NCI-H2081 treated with DMSO at 0.1 percent for 48 hours (cell line): ENCODE measurements at places on chromosomes 2 and 18.

DNA sequence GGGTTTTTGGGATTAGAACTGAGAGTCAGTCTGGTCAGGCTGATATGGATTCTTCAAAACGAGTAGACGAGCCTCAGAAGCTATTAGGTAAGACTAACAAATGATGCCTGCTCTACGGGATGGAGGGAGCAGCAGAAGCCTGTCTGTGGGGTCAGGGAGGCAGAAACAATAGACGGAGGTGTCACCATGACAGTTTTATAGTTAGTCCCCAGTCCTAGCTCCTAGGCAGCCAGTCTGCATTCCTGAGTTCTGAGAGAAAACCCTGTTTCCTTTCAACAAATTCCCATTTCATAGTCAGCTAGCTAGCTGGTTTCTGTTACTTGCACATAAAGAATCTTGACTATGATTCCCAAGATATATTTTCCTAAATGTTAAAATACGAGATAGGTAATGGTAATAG is 542.1 kb downstream of the PID1 start:
- no peak for DNase-seq

- no peak for DNase-seq
Observed at GRCh38 chr2:46632349-46632748, 153.0 kb downstream of the TMEM247 start.

DNA sequence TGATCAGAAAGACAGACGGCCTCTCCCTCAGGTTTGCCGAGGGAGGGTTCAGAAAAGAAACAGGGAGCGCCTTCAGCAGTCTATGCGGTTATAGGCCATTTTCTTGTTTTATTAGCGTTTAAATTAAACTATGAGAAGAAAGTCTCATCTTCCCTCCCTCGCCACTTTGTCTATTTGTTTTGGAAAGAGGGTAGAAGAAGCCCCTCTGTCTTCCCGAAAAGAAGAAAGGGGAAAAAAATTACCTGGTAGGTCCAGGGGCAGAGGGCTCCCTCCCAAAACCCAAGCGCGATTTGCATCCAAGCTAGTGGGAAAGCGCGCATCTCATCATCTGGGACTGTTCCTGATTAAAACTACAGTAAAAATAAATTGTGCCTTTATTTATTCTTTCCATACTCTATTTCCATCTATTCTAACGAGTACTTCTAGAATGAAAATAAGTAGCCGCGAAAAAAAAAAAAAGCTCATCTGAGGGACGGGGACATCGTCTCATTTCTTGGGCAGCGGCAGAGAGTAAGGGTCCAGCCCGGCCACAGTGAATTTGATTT is 2.4 kb downstream of the PAX8 start:
- no peak for DNase-seq

DNA sequence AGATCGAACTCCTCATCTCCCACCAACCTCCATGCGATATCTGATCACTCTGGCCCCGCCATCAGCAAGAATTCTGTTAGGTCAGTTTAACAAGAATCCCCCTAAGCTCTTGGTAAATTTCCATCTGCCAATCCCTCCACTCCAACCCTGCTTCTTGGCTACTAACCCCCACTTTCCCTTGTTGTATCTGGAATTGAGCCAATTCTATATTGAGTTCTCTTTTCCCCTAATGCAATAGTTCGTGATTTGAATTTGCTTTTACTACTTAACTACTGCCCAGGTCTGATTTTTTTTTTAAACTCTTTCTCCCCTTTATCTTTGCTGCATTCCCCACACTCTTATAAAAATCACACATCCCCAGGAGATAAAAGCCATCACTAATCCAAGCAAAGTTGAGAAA is 159.3 kb upstream of the STK17B start:
- DNase-seq = no peak

DNA sequence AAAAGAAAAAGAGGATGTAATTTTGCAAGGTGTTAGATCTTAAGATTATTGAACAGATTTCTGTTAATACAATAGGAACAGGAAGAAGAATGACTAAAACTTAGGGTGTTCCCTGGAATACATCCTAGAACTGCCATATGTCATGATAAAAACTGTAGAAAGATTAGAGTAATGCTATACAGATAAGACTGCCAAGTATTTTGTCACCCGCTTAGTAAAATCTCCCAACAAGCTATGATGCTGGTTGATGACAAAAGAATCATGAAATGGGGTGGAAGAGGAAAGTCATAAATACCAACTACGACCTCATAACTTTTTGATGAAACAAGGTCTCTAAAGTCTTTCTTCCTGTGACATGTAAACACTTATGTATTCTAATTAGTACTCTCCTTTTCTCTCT is 163.6 kb upstream of the COL3A1 start:
- DNase-seq = no peak

DNA sequence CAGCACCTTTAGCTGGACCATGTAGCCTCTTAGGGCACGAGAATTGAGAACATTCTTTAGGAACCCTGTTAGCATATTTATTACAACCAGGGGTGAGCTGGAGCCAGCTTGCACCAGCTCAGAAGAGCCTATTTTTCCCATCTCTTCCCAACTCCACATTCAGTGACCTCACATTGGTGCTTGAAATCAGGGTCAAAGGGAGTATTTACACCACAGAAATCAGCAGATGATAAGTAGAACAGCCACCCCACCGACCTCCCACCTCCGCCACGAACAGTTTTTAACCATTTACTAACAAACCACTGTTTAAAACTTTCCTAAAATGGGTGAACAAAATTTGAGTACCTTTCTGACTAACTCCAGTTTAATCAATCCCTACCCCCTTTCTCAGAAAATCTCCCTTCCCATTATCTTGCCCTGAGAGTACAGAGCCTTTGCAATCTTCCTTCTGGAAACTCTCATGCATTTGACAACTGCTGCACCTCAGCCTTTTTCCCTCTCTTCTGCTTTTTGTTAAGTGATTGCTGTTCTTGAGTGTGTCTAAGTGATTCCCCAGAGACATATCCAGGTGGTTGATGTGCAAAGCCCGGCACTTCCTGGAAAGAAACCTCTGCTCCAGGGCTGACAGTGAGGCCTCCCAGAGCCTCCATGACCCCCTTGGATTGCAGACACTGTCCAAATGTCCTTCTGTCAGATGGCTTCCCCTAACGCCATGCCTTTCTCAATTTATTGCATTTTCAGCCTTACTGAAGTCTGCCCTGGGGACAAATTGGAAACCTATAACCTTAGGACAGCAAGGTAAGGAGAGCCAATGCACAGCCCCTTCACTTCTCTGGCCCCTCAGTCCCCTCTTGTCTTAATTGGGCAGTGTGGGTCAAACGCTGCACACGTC is 389.5 kb upstream of the TNP1 start:
- no peak for DNase-seq

- DNase-seq = no peak
Observed at GRCh38 chr2:180314086-180314485, 307.0 kb upstream of the CWC22 start.

- DNase-seq = no peak
Observed at GRCh38 chr18:55124078-55124763, 165.0 kb upstream of the CCDC68 start.

- no peak for DNase-seq
Observed at GRCh38 chr2:67215214-67216055, 181.7 kb upstream of the ETAA1 start.

DNA sequence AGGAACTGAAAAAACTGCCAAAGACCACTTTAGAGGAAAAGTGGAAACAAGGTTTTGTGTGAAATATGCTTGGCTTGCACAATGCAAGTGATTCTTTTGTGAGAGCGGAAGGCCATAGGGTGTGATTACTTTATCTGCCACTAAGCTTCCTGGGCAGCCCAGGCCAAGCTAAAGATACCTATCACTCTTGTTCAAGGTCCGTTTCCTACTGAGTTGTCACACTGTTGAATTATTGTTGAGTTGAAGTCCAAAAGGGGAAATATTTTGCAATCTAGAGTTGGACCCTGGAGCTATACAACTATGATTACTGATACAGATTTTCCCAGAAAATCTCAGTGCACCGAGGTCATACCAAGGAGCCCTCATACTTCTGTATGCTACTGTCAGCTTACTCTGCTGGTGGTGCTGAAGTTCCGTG is 72.7 kb upstream of the CTAGE1 start:
- DNase-seq = no peak

DNA sequence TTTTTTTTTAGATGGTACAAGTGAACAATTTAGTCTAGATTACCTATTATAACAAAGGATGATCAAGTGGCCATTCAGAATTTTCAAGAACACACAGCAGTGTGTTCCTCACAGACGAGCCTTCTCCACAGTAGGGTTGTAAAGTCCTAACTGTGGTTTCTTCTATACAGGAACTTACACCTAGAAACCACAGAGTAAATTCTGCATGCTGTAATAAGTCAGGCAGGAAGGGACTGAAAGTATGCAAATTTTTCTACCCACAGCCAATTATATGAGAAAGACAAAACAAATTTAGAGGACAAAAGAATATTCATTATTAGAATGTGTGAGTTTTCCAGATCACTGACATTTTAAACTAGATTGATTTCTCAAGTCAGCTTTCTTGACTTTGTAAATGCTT is 99.5 kb downstream of the RBMS1 start:
- DNase-seq = no peak

DNA sequence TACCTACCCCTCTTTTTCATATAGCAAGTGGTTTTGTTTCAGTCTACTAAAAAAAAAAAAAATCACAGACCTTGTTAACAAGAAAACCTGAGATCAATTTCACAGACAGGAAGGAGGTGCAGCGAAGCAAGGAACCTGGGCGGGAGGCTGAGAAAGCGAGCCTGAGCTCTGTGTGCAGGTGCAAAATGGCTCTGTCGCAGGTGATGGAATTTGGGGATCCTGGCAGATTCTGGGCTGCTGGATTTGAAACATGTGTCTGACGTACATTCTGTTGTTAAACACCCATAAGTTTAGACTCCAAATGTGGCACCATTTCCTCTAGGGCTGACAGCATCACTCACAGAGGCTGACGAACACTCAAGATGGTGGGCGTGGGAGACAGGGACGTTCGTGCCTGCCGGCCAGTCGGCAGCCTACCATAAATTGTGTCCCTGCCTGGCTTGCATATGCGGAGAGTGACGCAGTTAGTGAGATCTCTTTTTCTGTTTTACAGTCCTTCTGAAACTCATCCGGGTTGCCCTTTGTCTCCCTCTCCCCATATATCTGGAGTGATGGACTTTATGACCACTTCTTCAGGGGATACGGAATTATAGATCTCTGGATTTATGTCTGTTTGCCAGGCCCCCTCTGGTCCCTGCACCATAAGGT is 8.8 kb upstream of the DDX1 start:
- DNase-seq = no peak
